ENCODE measurements at places on chromosomes 7 and 10.

GRCh38 chr10:132172091-132173066, 14.4 kb upstream of the DPYSL4 start:
- no peak for DNase-seq

DNA sequence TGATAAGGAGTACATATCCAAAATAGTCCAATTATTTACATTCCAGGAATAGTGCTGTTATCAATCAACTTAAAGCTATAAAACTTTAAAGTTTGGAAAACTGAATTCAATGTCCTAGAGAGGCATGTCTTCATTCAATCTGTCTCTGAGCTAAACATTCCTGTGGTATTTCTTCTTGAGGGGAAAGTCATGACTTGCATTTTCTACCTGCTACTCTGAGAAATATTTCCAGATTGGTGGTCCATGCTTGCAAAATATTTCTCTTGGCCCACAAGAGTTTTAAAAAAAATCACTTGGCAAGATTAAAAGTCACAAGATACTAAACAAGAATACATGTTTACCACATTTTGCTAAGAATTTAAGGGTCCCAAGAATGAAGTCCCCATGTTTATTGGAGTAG, 63.6 kb upstream of the HGF start:
- no peak for DNase-seq

- DNase-seq: no peak
These were observed 63.3 kb downstream of the RASGEF1A start for GRCh38 chr10:43203448-43204041.

GRCh38 chr10:116316503-116316902, 7.7 kb upstream of the CCDC172 start:
- no peak for DNase-seq

DNA sequence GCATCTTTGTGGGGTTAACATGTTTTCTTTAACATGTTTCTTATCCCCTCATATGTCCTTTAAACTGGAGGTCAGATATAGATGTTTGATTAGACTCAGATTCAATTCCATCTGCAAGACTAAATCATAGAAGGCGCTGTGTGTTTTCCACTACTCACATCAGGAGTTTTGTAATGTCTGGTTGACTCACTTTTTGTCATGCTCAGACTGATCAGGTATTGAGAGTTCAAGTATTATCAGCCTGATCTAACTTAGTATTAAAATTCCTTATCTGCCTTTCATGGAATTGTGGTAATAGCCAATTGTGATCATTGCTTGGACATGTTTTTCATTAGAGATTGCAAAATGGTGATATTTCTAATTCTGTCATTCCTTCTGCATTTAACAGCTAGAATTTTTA, 30.2 kb downstream of the ENTPD7 start:
- no peak for DNase-seq

GRCh38 chr7:95539426-95539825, 53.7 kb downstream of the ASB4 start:
- no peak for DNase-seq

DNA sequence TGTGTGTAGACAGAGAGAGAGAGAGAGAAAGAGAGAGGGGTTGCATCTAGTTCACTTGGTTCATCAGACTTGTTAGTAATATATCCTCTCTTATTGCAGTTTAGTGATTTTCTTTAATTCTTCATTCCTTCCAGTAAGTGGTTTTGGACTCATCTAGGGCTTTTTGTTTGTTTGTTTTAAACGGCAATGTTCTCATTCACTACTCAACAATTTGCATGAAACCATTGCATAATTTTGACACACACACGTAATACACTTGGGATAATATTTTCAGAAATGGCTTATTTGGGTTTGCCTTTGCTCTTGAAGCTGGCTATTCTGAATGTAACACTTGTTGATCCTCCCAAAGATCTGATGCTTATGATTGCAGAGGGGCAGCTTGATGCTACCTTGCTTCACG, 16.4 kb upstream of the ZNF32 start:
- no peak for DNase-seq

- no peak for DNase-seq
These were observed 118.5 kb downstream of the VTI1A start for GRCh38 chr10:112565434-112566053.

DNA sequence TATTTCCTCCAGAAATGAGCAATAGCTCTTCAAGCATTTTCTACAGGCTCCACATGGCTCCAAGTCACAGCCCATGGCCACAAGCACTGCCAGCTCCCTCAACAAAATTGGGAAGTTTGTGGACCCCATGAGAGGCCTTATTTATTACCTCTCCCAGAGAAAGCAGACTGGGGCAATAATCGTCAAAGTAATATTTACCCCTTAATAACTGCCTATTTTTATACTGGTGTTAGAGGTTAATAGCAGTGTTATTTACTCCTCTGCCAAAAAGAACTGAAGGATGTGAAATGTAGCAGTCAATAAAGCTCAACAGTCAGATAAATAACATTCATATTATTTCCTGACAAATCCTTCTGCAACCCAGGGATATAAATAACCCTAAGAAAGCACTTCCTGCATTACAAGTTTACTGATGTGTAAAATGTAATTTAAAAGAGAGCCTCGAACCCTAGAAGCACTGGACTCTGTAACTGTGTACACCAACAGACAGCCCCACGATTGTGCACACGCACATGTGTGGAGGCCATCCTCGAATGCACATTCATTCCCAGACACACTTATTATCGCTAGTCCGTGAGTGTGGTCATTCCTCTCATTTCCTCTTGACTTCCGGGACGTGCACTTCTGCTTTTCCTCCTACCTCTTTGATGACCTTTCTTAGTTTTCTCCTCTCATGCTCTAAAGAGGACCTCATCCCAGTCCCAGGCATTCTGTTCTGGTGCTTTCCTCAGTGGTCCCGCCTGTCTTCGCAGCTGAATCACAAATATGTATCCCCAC, 157.4 kb downstream of the EVX1 start:
- no peak for DNase-seq

DNA sequence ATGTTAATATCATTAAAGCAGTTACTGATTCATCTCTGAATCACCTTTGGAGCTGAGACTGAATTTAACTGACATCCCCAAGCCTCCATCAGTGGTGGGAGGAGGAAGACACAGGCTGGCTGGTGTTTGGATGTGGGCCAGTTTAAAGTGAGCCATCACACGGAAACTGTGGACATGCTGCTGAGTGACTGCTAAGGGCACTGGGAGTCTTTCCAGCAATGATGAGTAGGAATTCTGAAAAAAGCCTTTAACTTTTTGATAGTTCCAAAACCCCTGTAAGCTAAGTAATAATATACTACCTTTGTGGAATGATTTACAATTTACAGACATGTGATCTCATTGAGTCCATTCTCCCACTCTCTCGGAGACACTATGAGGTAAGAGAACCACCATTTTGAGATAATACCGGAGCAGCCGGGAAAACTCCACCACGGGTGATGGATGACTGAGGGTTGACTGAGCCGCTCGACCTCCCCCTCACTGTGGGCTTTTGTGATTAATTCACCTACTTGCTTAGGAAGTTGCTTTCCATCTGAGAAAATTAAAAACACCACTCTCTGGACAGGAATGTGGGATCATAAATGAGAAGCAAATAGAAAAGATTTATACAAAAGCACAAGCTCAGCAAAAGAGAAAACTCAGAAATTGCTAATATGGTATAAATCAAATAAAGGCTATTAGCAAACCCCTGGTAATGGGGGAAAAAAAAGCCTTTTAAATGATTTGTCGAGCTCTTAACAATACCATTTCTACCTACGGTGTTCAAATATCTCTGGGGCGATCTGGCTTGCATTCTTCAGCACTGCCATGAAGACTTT, 194.8 kb downstream of the FANK1 start:
- DNase-seq: no peak
